Activated T-helper 1 cell treated with Interleukin-2 at 50 U/mL for 16 hours (primary cell): ENCODE measurements at places on chromosomes 12 and 14.

DNA sequence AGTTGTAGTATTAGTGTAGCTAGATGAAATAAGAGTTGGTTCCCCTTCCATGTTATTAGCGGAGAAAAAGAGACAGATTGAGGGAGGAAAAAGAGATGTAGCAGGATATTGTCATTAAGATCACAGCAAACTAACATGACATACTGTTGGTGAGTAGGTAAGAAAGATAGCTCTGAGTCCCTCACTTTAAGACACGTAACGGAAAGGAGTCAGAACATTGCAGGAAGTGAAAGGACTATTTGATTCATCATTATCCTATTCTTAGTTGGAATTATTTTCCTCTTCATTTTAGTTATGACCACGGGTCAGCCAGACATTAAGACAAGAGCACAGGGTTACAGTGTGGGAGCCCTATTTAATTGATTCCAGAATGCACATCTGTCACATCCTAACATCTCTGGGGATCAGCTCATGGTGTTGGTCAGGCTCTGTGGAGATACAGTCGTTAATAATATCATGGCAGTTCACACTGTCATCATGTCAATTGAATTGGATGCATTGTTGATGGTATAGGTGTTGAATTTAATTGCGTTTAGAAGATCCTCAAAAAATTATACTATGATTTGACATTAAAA is 55.0 kb downstream of the TMX1 start:
- no peak for DNase-seq

GRCh38 chr12:129496226-129496625 is 407.6 kb downstream of the TMEM132D start:
- DNase-seq: no peak

- no peak for DNase-seq
Measured at GRCh38 chr12:102927220-102927619, 10.2 kb upstream of the PAH start.

DNA sequence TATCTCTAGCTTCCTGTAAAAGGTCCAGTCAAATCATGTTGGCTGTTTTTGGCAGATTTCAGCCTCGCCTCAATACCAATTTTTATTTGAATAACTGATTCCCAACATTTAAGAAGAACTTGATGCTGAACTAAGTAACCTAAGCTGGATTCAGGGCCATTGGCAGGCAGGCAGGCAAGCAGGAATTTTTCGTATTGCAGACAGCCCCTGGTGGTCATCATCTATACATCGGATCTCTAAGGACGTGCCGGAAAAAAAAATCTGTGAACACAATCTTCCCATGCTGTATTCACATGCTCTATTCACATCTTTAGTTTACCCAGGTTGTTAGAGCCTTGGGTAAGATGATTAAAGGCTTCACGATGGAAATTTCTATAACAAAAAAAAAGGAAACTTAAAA is 7.0 kb downstream of the VCPKMT start:
- DNase-seq: no peak

DNA sequence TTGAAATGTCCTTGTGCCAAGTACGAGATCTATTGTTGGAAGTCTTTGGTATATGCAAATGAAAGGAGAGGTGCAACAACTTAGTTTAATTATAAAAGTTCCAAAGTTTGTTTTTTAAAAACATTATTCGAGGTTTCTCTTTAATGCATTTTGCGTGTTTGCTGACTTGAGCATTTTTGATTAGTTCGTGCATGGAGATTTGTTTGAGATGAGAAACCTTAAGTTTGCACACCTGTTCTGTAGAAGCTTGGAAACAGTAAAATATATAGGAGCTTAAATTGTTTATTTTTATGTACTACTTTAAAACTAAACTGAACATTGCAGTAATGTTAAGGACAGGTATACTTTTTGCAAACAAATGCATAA is 2.3 kb downstream of the HSPA2 start:
- DNase-seq: no peak

GRCh38 chr14:98782062-98782461 is 489.9 kb downstream of the BCL11B start:
- DNase-seq: no peak

GRCh38 chr12:122920687-122921086 is 24.8 kb upstream of the VPS37B start:
- DNase-seq: no peak
